ENCODE measurements at places on chromosomes 13 and 19.
A peak's percentile ranks its signal among the peaks of the same experiment; 100 is the strongest.

GRCh38 chr19:30029721-30030510, 87.9 kb downstream of the URI1 start:
- DNase-seq = no peak

DNA sequence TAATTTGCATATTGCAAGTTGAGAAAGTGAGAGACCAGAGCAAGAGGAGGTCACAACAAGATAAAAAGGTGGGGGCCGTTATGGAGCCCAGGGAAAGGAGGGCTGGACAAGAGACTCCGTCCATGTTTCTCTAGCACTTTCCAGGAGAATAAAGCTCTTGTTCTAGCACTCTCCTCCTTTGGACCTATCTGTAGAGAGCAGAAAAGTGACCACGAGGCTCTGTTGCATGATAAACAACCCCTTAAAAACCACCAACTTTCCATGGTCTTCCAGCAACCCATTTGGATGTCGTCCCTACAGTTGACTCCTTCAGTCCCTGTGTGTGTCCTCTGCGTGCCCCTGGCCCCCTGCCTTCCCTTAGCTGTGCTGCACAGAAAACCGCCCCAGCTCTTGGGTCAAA, 4.1 kb upstream of the ARL11 start:
- no peak for DNase-seq

DNA sequence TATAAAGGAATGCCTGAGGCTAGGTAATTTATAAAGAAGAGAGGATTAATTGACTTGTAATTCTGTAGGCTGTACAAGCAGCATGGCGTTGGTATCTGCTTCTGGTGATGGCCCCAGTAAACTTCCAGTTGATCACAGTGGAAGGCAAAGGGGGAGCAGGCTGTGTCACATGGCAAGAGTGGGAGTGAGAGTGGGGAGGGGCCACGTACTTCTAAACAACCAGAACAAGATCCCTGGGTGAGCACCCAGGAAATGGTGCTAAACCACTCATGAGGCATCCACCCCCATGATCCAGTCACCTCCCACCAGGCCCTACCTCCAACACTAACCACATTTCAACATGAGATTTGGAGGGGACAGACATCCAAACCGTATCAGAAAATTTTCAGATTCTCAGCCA, 3.0 kb upstream of the RNF113B start:
- no peak for DNase-seq

GRCh38 chr13:50101590-50101989, 86.3 kb downstream of the KCNRG start:
- no peak for DNase-seq

- DNase-seq = no peak
Observed at GRCh38 chr13:80012251-80012650, 328.7 kb downstream of the SPRY2 start.

DNA sequence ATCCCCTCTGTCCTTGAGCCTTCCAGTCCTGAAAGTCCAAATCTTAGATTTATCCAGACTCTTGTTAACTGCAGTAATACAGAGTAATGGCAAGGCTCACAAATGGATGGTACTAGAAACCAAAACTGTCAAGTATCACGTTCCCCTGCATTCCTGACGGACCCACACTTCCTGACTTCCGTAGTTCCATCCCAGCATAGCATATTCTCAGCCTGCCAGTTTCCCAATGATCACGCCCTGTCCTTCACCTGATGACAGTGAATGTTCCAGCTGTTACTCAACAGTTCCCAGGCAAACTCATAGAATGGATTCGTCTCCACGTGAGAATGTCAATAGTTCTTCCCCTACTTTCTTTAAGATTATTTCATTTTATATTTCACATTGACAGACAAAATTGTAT, 33.6 kb downstream of the SLC7A1 start:
- no peak for DNase-seq

GRCh38 chr19:50323782-50324133, 5.4 kb downstream of the KCNC3 start:
- DNase-seq = no peak

- DNase-seq = no peak
Observed at GRCh38 chr19:12841094-12841493, 2.8 kb downstream of the MAST1 start.

- no peak for DNase-seq
Observed at GRCh38 chr19:18060472-18060871, 26.3 kb downstream of the IL12RB1 start.

DNA sequence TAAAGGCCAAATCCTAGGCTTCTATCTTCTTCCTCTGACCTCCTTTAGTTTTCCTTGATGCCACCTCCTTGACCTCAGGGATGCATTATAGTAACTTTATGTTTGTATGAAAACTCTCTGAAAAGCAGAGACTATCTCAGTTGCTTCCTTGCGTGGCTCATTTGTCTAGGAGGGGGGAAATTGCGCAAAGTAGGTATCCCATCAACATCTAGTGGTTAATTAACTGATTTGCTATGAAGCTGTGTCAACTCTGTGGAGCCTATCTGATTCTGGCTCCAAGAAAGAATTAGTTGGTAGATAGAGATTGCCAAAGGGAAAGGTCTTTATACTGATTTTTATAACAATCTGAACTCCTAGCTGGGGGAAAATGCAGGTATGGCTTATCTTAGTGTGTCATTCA, 82.1 kb upstream of the FRY start:
- DNase-seq = no peak

DNA sequence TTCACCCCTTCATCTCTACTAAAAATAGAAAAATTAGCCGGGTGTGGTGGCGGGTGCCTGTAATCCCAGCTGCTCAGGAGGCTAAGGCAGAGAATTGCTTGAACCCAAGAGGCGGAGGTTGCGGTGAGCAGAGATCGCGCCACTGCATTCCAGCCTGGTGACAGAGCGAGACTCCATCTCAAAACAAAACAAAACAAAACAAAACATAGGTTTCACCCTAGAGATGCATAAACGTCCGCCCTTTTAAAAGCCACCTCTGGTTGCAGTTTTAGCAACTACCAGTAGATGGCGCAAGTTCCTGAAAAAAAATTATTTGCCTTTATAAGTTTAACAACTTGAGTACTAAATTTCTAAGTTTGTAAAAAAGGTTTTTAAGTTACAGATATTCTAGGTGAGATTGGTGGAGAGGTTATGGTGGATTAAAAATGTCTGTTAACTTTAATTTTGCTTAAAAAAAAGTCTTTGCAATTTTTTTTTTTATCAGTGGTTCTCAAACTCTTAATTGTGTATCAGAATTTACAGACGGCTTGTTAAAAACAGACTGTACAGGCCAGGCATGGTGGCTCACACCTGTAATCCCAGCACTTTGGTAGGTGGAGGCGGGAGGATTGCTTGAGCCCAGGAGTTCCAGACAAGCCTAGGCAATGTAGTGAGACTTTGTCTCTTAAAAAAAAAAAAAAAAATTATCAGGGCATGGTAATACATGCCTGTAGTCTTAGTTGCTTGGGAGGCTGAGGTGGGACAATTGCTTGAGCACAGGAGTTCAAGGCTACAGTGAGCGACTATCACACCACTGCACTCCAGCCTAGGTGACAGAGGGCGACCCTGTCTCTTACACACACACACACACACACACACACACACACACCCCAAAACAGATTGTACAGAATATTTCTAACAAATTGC, 42.1 kb downstream of the NAA16 start:
- DNase-seq = peak; percentile 21

GRCh38 chr13:36355632-36356031, 9.4 kb upstream of the SPART start:
- DNase-seq = no peak

DNA sequence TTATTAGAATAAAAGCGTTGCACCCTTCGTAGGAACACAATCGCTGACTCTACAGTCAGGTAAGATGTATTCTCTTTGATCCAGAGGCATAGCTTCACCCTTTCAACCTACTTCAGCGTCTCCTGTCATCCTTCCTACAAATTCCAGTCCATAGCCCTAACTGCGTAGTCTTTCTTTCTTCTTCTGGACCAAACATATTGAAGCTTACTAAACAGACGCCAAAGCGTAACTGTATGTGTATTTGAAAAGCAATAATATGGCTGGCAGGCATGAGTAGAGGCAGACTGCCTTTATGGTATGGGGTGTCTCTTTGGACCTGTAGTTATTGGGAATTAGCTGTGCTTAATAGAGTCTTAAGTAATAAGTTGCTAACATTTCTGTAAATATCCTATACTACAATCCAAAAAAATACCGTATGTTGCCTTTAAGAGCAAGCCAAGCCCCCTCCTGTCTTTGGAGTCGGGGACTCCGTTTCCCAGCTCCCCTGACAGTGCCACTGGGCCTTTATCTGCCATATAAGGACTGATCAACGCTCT, 392 bp upstream of the ZNF548 start:
- no peak for DNase-seq

- no peak for DNase-seq
Observed at GRCh38 chr19:33159893-33160292, 28.0 kb downstream of the WDR88 start.

DNA sequence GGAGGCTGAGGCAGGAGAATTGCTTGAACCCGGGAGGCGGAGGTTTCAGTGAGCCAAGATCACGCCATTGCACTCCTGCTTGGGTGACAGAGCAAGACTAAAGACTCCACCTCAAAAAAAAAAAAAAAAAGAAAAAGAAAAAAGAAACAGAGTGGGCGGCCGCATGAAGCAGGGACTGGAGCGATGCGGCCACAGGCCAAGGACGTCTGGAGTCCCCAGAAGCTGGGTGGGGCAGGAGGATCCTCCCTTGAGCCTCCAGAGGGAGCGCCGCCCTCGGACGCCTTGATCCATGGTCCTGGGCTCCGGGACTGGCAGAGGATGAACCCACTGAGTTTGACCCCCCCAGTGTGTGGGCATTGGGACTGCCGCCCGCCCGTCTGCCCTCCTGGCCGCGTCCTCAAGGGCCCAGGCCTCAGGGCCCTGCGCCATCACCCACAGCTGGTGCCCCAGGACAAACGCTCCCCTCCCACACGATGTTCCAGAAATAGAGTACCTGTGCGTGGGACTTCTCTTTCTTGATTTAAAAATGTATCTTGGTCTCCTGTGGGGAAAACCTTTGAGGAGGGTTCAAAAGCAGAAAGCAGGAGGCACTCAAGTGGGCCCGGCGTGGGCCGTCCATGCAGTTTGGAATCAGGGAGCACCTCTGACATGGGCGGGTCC, 15.5 kb downstream of the BTBD2 start:
- DNase-seq = no peak

DNA sequence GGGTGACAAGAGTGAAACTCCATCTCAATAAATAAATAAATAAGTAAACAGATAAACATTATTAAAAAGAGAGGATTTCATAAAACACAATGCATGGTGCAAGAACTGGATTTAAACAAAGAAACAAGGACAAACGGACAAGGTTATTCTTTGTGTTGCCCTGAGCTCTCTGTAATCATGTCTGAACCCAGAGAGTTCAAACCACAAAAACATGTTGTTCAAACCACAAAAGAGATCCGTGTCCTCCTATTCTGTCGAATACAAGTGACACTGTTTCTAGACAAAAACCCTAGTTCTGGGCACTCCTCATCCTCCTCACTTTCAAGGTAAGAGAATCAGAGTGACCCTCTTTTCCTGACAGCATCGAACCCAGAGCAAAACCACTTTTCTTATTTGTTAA, 4.6 kb upstream of the TPRX2 start:
- no peak for DNase-seq

GRCh38 chr13:68714292-68714691, 1393.3 kb upstream of the ATXN8OS start:
- DNase-seq = no peak

- DNase-seq = no peak
Observed at GRCh38 chr19:43723588-43723987, 7.7 kb downstream of the IRGC start.

- no peak for DNase-seq
Observed at GRCh38 chr19:33879818-33880575, 83.3 kb downstream of the KCTD15 start.

DNA sequence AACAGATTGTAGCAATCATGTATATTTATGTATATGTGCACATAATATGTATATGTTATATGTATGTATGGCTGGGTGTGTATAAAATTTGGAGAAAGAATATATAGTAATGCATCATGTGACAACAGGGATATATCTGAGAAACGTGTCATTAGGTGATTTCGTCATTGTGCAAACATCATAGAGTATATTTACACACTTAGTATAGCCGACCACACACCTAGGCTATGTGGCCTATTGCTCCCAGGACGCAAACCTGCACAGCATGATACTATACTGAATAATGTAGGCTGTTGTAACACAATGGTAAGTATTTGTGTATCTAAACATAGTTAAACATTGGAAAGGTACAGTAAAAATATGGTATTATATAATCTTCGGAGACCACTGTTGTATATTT, 43.8 kb downstream of the ESD start:
- no peak for DNase-seq

GRCh38 chr19:56105090-56105701, 15.9 kb downstream of the ZNF787 start:
- DNase-seq = peak; percentile 12

DNA sequence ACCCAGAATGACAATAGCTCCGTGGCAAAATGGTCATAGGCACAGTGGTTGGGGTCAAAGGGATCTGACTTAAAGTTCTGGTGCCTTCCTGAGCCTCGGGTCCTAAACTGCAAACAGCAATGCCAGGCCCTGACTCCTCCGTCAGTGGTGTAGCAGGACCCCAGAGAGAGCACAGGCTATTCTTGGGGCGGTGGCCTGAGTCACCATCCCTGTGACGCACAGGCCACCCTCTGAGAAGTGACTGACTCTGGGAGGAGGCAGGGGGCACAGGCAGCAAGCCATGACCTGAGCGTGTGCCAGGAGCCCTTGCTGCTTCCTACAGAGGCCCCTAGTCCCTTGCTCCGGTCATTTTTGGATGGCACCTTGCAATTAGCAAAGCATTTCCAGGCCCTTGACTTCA, 18.7 kb downstream of the PLVAP start:
- no peak for DNase-seq

DNA sequence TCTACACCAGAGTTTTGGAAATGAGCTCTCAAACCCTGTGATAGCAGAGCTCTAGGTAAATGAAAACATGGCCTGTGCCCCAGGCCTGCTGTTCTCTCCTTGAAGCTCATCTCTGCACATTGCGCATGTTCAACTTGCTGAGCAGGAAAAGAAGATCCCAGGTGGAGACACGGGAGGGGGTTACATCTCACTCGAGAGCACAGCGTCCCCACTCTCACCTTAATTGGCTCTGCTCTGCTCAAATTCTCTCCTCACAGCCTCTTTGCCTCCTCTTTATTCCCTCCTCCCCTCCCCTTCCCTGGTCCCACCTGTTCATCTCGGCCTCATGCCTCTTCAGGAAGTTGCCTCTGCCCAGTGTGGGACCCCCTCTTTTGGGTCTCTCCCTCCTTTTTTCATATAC, 44.7 kb downstream of the RGCC start:
- DNase-seq = no peak

- DNase-seq = no peak
Observed at GRCh38 chr13:100211016-100211710, 122.3 kb downstream of the PCCA start.

- DNase-seq = no peak
Observed at GRCh38 chr19:7787602-7788177, 24.6 kb downstream of the CLEC4M start.

DNA sequence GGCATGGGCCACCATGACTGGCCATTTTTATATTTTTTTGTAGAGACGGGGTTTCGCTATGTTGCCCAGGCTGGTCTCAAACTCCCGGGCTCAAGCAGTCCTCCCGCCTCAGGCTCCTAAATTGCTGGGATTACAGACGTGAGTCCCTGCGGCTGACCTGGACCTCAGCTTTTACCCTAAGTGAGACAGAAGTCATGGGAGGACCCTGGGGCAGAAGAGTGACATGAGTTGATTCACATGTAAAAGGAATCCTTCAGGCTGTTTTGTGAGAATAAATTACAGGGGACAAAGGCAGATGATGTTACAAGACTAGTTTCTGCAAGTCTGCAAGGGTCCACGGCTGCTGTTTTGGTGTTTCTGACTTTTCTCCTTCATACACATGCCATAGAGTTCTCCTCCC, 2.6 kb upstream of the BCAM start:
- no peak for DNase-seq

GRCh38 chr19:5430237-5430636, 25.0 kb upstream of the ZNRF4 start:
- no peak for DNase-seq

Measured in stimulated activated CD8-positive, alpha-beta memory T cell treated with anti-CD3 and anti-CD28 coated beads, Interleukin-2, amount 100 ng/mL, for 1 hour (primary cell).